T-helper 1 cell (primary cell): ENCODE measurements at places on chromosomes 3 and 15.

DNA sequence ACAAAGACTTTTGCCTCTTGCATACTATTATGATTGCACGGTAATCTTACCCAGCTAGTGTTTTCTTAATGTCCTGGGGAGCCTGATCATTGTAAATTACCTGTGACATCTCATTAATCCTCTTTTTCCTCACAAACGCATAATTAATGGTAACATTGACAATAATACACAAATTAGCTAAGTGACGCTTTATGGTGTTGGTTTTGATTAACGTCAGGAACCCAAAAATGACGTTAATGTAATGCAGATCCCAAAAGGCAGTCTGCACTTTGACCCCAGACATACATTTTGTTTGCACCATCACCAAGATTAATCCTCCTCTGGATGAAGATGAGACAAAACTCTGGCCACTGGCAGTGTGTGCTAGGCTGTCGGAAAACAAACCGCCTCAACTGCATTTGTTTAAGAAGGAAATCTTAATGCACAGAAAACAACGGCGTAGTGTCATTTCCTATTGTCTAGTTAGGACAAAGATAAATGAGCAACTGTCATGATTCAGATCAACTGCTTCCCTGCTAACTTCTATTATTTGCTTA lies 83.9 kb upstream of the CDIN1 start:
- no peak for DNase-seq

DNA sequence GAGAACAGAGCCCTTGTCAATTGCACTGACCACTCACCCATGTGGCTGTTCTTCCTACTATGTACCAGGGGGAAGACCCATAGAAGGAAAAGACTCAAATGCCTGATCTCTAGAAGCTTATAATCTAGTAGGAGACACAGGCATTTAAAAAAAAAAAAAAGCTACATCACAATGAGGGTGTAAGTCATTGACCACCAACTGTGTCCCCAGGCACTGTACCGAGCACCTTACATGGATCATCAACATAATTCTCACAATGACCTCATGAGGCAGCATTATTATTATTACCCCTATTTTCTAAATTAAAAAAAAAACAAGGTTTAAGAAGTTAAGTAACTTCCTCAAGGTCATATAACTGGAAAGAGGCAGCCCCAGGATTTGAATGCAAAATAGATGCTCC lies 247.4 kb downstream of the SHOX2 start:
- no peak for DNase-seq

- no peak for DNase-seq
Observed at GRCh38 chr3:9893739-9894138, 3.3 kb downstream of the JAGN1 start.

GRCh38 chr3:195582947-195583346 lies 793 bp downstream of the APOD start:
- no peak for DNase-seq

DNA sequence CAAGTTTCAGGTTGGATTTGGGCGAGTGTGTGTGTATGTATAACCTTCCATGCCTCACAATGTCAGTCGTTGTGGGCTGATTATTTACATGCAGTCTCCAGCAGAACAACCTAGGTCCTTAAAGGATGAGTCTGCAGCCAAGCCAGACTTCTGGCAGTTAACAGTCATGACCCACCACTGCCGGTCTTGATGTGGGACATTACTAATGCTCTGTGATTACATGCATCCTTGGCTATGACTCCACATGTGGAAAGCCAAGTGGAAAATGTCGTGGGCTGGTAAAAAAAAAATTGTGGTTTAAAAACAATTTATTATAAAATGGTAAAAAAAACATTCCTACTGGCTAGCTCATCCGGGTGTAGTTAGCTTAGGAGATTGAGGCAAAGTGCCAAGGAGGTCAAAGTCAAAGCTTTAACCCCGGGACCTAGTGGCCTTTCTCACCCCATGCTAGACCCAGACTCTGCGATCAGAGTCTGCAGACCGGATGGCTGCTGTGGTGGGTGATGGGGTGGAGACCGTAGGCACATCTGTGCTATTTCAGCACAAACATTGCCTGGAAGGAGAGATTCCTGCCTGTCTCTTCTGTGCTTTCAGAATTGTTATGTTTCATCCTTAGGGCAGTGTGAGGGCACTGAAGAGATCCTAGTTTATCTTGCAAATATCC lies 6.8 kb downstream of the RARRES1 start:
- no peak for DNase-seq

- peak; percentile 80 for DNase-seq
Observed at GRCh38 chr3:51686512-51687215, 15.6 kb downstream of the TEX264 start.

- DNase-seq, result no peak
Observed at GRCh38 chr15:101059381-101060341, 140.5 kb downstream of the LRRK1 start.

DNA sequence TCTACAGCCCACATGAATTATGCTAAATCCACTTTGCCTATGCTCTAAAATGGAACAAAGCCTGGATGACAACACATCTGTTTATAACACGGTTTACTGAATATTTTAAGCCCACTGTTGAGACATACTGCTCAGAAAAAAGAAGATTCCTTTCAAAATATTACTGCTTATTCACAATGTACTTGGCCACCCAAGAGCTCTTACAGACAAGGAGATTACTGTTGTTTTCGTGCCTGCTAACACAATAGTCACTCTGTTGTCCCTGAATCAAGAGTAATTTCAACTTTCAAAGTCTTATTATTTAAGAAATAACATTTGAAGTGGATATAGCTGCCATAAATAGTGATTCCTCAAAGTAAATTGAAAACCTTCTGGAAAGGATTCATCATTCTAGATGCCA lies 70.9 kb downstream of the ANKRD28 start:
- DNase-seq, result no peak

- no peak for DNase-seq
Observed at GRCh38 chr3:109275702-109276293, 40.5 kb downstream of the DPPA2 start.

- no peak for DNase-seq
Observed at GRCh38 chr3:120673116-120673515, 8.9 kb downstream of the HGD start.

- no peak for DNase-seq
Observed at GRCh38 chr3:163768048-163768447, 1310.2 kb downstream of the SI start.

DNA sequence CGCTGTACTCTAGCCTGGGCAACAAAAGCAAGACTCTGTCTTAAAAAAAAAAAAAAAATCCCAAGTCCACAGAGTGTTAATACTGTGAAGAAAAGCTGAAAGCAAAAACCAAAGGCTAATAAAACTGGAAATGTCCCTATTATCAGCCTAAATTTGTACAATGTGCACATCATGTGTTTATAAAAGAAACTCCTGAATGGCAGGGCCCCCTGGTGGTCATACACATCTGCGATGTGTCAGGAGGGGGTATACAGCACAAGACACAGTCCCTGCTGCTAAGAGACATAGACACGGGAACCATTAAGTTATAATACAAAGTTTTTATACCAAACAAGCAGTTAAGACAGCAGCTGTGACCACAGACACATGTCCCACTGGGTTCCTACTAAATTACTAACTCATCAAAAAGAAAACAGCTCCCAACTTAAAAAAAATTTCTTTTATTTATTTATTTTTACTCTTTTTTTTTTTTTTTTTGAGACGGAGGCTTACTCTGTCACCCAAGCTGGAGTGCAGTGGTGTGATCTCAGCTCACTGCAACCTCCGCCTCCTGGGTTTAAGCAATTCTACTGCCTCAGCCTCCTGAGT lies 31.0 kb downstream of the IDH2 start:
- peak; percentile 51 for DNase-seq

DNA sequence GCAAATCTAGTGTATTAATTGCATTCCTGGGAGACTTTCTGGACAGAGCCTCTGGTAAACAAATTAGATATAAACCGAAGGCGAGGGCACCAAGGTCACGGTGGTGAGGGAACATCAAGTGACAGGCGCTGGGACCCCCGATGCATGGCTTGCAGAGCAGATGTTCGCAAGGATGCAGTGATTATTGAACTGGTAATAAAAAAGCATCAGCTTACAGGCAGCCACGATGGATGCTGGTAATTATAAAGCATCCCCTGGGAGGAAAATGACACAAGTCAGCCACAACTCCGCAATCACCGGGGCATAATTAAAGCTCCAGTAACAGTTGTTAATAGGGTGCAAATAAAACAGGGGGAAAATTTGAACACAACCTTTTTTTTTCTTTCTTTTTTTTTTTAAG lies 231.1 kb upstream of the DPH6 start:
- DNase-seq, result no peak

- no peak for DNase-seq
Observed at GRCh38 chr15:49421991-49422390, 1.1 kb upstream of the FGF7 start.

GRCh38 chr3:185758912-185759311 lies 65.9 kb downstream of the IGF2BP2 start:
- no peak for DNase-seq

DNA sequence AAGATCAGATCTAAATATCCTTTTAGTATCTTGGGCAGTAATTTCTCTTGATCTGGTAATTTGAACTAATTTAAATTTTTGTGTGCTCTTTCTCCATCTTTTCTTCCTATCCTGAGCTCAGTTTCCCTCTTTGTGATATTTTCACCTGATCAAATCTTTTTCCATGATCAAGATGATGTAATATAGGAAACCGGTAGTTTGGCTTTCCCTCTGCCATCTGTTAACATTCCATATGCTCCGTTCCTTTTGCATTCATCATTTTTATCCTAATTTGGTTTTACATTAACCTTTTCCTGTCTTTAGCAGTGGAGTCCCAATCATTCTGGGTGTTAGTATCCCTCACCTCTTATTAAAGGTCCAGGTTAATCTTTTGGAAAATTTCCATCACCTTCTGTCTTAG lies 5.9 kb upstream of the ABHD6 start:
- no peak for DNase-seq

DNA sequence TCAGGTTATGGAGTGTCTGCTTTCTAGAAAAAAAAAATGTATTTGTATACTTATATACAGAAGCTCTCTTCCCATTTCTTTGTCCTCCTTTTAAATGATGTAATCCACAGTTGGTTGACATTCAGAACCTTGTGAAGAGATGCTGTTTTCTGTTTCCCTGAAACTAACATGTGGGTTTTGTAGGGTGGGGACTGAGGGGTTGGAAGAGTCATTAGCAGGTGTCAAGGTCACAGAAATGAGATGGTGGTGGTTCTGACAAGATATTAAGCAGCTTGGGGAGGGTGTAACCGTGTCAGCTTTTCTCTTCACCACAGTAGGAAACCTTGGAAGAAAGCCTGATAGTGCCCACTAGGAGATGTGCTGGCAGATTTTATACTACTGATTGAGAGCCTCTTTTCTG lies 2.4 kb downstream of the RASA2 start:
- no peak for DNase-seq

DNA sequence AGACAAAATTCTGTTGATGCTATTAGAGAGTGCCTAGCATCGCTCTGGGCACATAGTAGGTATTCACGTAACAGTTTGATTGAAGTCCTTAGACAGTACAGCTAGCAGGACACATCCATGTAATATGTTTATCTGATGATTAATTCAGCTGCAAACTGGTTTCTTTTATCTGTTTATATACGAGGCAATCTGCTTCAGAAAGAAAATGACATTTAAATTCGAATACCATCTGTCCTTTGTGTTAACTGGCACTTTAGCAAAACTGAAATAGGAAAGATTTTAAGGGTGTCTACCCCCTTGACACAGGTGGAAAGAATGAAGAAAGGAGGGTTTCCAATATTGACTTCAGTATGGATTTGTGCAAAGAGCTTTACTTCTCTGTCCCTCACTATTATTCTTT lies 192.5 kb downstream of the MFSD1 start:
- no peak for DNase-seq
